ENCODE measurements at places on chromosomes 1 and 21.

GRCh38 chr1:109622137-109622892 is 2.7 kb downstream of the AMPD2 start:
- DNase-seq, result no peak

- no peak for DNase-seq
Observed at GRCh38 chr21:27371975-27372331, 405.1 kb upstream of the ADAMTS5 start.

DNA sequence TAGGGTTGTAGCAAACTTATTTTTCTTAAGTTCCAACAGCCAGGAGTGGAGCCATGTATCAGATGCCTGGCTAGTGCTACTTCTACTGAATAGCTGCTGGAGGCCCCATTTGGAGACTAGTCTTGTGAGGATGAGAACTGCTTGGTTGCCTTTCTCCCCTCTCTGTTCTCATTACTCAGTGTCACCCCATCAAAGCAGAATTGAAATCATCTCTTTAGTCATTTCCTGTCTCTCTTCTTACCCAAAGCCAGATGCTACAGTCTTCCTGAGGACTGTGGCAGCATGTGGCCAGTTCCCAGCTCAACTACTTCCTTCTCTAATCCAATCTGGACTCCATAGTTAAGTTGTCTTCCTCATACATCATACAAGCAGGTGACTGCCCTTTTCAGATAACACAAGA is 197.5 kb downstream of the BRINP2 start:
- DNase-seq, result no peak

GRCh38 chr21:36479415-36480402 is at the start of gene CLDN14:
Gene CLDN14, minus strand, starts transcription at chr21:36480122. Its CDS starts 18,427 bp downstream, at chr21:36461695.
- DNase-seq, result no peak

- peak; percentile 40 for DNase-seq
Observed at GRCh38 chr1:56803561-56804156, 15.5 kb downstream of the FYB2 start.

DNA sequence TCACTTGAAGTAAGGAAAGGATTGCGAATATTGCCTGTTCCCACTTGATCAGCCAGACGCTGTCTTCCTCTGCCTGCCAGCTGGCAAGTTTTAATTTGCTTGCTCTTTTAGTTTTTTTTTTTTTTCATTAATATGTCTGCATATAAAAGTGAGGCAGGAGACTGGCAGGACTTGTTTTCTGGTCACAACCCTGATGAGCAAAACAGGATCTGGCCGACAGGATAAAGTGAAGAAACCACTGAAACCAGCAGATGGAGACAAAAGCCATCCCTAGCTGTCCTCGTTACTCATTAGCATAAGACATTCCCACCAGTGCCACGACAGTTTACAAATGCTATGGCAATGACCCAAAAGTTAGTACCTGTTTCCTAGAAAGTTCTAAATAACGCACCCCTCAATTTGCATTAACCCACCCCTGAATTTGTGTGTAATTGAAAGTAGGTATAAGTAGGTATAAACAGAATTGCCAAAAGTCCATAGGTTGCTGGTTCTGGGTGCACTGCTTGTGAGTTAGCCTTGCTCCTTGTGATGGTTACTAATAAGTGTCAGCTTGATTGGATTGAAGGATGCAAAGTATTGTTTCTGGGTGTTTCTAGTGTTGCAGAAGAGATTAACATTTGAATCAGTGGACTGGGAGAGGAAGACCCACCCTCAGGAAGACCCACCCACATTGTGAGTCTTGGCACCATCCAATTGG is 60.8 kb downstream of the ZNF684 start:
- peak; percentile 13 for DNase-seq

GRCh38 chr1:242554577-242554976 is 30.1 kb upstream of the PLD5 start:
- no peak for DNase-seq

DNA sequence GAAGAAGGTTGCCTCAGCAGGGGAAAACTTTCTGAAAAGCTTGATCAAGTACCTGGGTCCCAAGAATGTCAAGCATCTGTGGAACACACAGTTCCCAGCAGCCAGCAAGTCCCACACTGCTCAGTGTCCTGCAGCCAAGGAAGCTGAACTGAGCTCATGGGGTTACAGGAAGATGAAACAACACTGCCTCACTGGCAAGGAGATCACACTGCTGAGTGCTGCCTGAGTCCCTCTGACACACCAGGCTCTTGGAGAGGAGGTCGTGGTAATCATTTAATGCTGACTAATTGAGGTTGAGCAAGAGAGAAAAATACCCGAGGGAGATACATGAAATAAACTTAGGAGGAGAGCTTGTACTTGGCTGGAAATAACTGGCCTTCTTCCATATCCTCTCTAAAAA is 75.2 kb downstream of the MPZL1 start:
- DNase-seq, result peak; percentile 37

DNA sequence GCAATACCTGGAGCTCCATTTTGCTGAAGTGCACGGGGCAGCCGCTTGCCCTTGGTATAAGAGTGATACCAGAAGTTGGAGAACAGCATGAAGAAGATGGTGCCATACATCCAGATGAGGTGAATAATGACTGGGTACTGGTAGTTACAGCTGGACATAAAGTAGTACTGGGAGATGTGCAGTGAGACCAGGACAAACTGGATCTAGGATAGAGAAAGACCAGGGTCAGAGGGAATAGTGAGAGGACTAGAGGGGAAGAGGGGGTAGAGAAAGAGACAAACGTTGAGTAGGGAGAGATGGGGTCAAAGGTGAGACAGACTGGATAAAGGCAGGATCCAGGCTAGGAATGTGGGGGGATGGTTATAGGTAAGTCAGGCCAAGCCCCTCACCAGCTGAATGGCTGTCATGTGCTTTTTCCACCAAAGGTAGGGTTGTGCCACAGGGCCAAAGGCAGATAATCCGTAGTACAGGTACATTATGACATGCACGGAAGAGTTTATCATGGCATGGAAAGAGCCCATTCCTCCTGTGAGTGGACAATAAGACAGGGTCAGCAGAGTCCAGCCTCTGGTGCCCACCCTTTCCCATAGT is 3.8 kb downstream of the ELOVL1 start:
- no peak for DNase-seq

DNA sequence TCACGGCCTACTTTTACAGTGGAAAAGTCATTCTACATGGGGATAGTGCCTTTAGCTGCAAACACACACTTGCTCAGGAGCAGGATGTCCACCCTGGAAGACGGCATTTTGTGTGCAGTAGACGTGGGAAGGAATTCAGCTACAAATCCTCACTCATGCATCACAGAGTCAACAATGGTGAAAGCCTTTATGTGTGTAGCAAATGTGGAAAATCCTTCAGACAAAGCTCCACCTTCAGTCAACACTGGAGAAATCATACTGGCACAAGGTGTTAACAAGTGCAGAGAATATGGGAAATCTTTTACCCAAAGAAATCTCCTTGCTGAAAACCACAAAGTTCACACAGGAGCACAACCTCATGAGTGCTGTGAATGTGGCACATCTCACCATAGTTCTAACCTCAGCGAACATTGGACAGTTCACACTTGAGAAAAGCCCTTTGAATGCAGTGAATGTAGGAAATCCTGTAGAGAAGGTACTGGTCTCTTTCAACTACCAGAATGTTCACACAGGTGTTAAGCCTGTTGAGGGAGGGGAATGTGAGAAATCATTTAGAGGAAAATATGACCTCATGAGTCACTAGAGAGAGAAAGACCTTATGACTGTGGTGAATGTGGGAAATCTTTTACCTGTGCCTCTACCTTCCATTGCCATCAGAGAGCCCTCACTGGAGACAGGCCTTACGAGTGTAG is 101.8 kb downstream of the PTGS2 start:
- no peak for DNase-seq

DNA sequence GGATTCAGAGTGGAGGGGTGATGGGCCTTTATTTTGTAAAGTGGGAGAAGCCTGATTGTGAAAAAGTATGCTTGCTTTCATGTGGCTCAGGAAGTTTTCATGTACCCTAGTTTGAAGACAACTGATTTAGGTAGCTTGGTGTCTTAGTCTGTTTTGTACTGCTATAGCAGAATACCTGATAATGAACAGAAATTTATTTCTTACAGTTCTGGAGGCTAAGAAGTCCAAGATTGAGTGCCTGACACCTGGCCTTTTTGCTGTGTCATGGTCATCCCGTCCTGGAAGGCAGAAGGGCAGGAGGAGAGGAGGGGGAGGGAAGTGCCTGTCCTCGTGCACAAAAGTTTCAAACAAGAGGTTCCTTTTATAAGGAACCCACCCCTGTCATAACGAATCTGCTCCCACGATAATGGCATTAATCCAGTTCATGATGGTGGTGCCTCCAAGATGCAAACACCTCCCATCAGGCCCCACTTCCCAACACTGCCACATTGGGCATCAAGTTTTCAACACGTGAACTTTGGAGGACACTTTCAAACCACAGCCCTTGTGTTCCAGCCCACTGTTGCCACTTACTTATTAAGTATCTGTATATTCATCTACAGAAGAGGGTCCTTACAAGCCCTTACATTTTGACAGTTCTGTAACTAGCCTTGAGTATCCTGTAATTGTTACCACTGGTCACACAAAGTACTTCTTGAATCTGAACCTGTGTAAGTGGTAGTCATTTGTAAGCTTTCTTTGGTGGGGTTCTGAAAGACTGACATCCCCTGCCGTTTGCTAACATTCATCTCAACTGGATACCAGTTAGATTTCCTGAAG is 9.5 kb downstream of the UCK2 start:
- peak; percentile 49 for DNase-seq

- no peak for DNase-seq
Observed at GRCh38 chr21:36430841-36431240, 45.6 kb downstream of the CHAF1B start.

DNA sequence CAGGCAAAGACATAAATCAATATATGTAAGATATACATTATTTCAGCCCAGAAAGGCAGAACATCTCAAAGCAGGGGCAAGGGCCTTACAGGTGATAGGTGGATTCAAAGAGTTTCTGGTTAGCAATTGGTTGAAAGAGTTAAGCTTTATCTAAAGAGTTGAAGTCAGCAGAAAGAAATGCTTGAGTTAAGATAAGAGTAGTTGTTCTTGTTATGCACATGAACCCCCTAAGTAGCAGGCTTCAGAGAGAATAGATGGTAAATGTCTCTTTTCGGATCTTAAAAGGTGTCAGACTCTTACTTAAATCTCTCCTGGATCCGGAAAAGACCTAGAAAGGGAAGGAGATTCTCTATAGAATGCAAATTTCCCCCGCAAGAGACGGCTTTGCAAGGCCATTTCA is 8.3 kb upstream of the ZBTB40 start:
- no peak for DNase-seq

DNA sequence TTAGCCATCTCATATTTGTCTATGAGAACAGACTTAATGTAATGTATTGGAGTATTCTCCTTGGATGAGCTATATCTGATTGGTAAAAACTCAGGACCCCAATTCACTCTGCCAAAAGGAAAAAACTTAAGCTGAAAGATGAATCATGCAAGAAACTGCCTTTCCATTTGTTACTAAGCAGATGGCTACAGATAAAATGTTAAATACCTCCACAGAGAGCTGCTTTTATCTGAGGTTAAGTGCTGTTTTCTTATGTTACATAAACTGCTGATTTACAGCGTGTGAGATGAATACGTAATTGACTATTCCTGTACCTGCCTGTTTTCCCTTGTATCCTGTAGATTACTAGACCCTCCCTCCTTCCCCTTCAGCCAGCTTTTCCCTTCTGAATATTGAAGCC is 49.3 kb downstream of the CLCA4 start:
- DNase-seq, result no peak

GRCh38 chr1:72060466-72061245 is 221.7 kb downstream of the NEGR1 start:
- DNase-seq, result no peak

DNA sequence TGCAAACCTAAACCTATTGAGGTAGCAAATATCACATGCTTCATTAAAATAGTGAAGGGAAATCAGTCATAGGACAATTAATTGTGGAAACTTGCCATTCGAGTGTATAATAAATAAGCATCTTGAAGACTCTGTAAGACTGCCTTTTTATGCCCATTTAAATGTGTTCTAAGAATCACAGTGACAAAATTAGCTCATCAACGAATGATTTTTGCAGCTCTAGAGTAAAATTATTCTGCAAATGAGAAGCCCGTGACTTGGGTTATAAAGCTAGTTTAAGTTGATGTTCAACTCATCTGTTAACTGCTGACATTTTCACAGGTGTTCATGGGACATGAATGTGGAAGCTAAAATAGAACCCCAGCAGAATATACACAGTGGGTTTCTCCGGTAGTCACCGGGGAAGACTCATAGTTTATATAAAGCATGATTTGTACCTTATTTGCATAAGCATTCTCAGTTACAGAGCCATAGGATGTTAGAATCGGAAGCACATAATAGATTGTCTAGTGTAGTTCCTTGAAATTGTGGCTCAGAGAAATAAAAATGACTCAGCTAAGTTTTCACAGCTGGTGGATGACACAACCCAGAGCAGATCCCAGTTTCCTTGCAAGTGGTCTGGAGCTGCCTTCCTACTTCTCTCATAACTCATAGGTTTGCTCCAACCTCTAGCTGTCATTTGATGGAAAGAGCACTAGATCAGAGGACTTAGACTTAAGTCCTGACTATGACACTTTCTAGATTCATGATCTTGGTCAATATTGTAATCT is 107.3 kb downstream of the UCHL5 start:
- DNase-seq, result peak; percentile 61

GRCh38 chr1:15089258-15089992 is 64.1 kb upstream of the TMEM51 start:
- DNase-seq, result no peak

- no peak for DNase-seq
Observed at GRCh38 chr1:31800674-31800967, 15.2 kb downstream of the SPOCD1 start.

DNA sequence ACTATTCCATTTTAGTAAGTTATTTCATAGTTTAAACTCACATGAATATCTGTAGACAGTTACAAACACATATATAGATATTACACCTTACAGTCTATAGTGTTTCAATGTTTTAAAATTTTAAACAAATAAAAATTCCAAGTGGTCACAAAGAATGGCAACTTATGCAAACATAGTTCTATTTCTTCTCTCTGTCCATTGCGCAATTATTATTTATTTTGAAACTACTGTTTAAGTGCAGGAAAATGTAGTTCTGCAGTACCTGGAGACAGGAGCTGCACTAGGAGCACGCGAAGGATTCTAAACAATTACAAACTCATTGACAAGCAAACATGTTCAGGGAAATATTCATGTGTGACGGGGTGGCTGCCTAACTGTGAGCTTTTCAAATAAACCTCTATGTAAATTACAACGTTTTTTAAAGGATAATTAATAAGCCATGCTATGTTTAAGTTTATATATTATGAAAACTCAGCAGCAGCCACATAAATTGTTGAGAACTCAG is 312.0 kb upstream of the DUSP10 start:
- no peak for DNase-seq

DNA sequence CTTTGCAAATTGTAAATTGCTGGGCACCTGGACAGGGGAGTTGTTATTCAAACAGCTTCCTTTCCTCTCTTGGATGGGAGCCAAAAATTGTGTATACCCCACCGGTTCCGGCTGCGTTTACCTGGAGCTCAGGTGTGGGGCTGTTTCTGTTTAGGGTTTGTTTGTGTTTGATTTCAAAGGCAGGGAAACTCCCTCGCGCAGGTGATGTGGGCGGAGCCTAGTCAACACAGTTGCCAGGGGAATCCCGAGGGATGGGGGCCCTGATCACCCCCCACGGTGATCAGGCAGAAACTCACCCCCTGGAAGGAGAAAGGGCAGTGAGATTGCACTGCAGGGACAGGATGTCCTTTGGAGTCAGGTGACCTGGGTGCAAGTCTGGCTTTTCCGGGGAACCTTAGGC is 28.3 kb downstream of the CDCP2 start:
- DNase-seq, result no peak
